Thyroid gland (tissue), 4 donors: ENCODE measurements at places on chromosomes 2 and 18. TPM values are rescaled to one million over a fixed set of nuclear protein-coding genes. Genes with fewer than 3 reads are reported as not detected.
A peak's percentile ranks its signal among the peaks of the same experiment; 100 is the strongest.

The C1QL2 gene
- total RNA-seq, result not detected

- no peaks in the 10 kb centered on the region for H3K4me1 ChIP-seq
- H3K4me3 ChIP-seq, result no peak overlapping the region
- DNase-seq, result no peak
- H3K27ac ChIP-seq, result no peak overlapping the region
- H3K36me3 ChIP-seq, result no peaks in the 10 kb centered on the region
- H3K27me3 ChIP-seq, result no peaks in the 10 kb centered on the region
Observed at GRCh38 chr18:73577365-73577764, 570.3 kb downstream of the FBXO15 start.

DNA sequence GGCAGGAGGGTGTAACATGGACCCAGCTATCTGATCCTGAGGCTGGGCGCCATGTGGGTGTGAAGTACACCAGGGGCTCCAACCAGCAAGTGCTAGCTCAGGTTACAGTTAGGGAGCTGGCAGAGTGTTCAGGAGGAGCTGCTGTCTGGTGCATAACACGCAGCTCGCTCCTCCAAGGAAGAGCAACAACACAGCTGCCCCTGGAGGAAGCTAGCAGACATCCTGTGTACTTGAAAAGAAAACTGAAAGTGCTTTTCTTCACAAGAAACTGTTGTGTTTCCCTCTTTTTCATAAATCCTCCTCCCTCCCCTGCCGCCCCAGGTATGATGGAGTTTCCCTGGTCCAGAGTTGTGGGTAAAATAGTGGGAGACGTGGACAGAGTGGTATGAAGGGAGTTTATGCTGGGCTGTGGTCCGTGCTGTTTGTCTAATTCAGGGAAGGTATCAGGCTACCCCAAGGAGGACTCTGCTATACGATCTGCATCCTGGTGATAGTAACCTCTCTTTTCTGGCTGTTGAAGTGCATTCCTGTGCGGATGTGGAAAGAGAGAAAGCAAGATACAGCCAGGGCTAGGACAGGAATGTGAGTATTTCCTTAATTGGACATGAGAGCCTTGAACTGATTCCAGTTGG is 6.1 kb upstream of the LBH start:
- peaks cover 32% of the 10 kb centered on the region for H3K4me1 ChIP-seq
- H3K36me3 ChIP-seq, result no peaks in the 10 kb centered on the region
- H3K27ac ChIP-seq, result peak overlapping the region; percentile 97
- DNase-seq, result peak; percentile 69
- peak overlapping the region; percentile 15 for H3K4me3 ChIP-seq
- H3K27me3 ChIP-seq, result no peaks in the 10 kb centered on the region

The CHRNG gene
- total RNA-seq, result not detected

The CHST10 gene
- 15.2 TPM for total RNA-seq
